ENCODE measurements at places on chromosomes 2 and 18.

- DNase-seq = no peak
Measured at GRCh38 chr18:79987566-79987965, 797 bp downstream of the TXNL4A start.

DNA sequence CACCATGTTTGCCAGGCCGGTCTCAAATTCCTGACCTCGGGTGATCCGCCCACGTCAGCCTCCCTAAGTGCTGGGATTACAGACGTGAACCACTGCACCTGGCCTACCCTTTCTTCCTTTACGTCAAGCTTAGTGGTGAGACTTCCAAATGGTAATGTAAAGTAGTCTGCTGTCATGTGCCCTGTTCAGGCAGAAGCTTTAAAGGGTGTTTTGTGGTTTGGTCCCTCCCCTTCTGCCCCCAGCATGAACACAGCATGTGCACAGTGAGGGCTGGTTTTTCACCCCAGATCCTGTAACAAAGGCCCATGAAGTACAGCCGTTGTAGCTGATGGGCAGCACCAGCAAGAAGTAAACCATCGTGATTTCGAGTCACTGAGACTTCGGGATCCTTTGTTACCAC lies 2.7 kb upstream of the DTYMK start:
- no peak for DNase-seq

- DNase-seq = no peak
Measured at GRCh38 chr2:224426656-224427055, 24.7 kb upstream of the FAM124B start.

DNA sequence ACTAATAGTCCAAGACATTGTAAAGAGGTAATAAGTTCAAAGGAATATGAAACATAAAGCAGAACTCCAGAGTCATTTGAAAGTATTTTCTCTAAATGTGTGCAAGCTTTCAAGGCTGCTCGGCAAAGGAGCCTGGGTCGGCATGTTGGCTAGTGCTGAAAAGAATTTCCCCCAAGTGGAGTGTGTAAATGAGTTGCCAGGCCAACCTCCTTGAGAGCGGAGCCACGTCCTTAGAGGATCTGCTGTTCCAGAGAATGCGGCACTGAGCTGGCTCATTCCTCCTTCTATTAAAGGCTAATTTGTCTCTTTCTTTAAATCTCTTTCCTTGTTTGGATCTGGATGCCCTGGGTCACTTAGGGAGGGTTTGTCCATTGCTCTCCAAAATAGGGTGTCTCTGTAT lies 127.5 kb downstream of the RDH14 start:
- peak; percentile 53 for DNase-seq

DNA sequence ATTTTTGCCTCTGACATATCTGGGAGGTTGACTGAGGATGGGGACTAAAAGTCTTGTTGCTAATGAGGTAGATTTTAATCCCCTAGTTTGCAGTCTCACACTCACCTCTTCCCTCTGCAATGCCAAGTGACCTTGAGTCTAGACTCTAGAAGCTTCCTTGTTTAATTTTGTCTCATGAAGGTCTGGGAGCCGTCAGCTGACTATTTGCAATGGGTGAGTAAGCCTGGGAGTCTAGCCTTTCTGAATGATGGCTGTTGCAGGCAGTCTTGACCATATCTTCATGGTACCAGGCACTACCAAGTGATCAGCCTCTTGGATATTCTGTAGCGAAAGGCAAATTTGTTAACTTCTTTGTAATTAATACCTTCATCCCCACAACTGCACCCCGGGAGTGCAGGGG lies 61.2 kb downstream of the ARHGAP15 start:
- DNase-seq = no peak

DNA sequence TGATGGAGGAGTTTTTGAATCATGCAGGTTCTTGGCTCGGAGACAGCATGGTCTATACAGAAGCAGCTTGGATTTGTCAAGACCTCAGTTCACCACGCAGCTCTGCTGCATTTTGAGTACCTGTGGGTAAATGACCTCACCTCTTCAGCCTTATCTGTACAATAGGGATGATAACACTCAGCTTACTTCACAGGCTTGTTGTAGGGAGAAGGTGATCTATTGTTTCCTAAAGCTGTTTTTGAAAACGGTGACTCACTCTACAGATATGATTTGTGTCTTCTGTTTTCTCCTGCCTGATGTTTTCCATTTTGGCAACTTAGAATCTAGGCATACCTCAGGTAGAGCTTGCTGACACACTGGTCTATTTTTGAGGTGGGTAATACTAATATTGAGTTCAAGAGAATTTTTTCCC lies 80.3 kb downstream of the FMNL2 start:
- no peak for DNase-seq

GRCh38 chr2:180604077-180604476 lies 376.3 kb upstream of the UBE2E3 start:
- no peak for DNase-seq

DNA sequence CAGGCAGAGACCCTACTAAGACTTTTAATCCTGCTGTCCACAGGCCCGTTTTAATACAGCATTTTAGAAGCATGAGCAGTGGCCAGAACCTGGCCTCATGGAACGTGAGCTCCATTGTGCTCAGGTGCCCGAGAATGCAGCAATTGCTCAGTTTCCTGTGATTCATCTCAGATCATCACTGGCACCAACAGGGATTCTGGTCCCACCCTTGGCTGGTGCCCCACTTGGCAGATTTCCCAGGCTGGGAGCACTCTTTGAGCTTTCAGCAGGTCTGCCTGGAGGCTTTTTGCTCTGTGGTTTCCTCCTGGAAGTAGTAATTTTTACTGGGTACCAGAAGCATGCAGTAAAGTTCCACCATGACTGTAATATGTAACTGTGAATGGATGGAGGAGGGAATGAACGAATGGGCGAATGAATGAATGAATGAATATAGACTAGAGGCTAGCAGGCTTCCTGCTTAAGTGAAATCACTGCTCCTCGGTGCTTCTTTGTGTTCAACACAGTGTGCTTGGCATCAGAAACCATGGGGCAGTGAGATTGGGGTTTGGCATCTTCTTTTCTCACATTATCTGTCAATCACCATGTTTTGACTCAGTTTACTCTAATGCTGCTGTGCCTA lies 312.9 kb downstream of the PRKCE start:
- no peak for DNase-seq

- DNase-seq = no peak
Measured at GRCh38 chr2:60516383-60516811, 37.1 kb downstream of the BCL11A start.

GRCh38 chr2:159797543-159798375 lies at the start of gene CD302:
Gene CD302, minus strand, starts transcription at chr2:159798208. Its CDS starts 10 bp downstream, at chr2:159798198.
- DNase-seq = peak; percentile 76

DNA sequence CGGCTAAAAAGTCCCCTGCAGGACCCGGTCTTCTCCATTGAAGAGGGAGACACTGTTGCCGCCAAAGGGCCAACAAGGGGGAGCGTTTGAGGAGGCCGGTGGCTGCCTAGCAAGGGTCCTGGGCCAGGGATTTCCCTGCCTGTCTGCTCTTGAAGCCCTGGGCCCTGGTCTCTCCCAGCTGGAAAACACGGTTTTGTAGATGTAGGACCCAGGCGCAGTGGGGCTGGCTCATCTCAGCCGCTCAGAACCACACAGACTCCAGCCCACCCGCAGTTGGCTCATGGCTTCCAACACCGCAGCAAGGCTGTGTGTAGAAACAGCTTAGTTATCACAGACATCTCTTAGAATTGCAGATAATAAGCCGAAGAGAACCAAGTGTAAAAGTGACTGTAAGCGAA lies 57.1 kb upstream of the TWIST2 start:
- DNase-seq = no peak

DNA sequence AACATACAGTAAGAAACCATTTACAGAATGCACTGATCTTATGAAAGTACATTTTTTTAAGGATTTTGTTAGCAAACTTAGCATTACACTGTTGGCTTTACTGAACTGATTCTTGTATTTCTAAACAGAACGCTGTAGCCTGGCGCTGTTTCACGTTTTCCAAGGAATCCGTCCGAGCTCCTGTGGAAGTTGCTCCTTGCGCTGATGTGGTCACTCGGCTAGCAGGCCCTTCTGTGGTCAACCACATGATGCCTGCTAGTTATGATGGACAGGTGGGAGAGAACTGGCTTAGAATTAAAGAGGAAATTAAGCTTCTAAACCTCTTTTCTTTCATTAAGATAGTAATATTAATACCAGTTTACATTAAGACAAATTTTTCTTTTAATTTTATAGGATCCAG lies 76.8 kb downstream of the CEP192 start:
- DNase-seq = no peak

GRCh38 chr2:100104718-100105677 lies 37.4 kb downstream of the AFF3 start:
- peak; percentile 68 for DNase-seq

All from ecto neural progenitor cell (in vitro differentiated cells).